ENCODE measurements at places on chromosomes 4 and X.

DNA sequence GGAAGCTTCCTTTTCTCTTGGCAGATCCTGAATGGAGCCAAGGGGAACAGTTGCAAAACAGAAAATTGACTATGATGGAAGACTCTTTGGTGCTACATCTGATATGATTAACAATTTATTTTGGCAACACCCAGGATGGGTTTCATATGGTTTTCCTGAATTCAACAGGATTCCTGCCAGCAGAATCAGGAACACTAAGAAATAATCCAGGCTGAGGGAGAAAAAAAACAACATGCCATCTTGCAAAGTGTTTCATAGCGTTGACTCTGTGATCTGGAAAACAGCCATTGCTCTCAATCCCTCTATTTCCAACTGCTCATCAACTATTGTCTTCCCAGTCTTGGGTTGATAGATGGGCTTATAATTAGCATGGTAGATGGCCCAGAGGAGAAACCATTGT, 303.8 kb upstream of the KLF3 start:
- DNase-seq = no peak

DNA sequence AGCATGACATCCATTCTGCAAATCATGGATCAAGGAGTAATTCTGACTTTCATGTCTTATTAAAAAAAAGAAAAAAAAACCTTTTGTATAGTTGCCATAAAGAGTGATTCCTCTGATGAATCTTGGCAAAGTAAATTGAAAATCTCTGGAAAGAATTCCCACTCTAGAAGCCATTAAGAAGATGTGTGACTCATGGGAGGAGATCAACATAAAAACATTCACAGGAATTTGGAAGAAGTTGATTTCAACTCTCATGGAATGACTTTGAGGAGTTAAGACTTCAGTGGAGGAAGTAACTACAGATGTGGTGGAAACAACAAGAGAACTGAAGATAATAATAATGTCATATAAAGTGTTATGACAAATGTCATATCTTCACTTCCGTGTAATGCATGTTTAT, 204.2 kb downstream of the PABPC4L start:
- DNase-seq = no peak

- no peak for DNase-seq
Observed at GRCh38 chrX:9890681-9891091, 76.5 kb upstream of the CLDN34 start.

GRCh38 chrX:29466456-29466855, 748.9 kb upstream of the MAGEB2 start:
- no peak for DNase-seq

DNA sequence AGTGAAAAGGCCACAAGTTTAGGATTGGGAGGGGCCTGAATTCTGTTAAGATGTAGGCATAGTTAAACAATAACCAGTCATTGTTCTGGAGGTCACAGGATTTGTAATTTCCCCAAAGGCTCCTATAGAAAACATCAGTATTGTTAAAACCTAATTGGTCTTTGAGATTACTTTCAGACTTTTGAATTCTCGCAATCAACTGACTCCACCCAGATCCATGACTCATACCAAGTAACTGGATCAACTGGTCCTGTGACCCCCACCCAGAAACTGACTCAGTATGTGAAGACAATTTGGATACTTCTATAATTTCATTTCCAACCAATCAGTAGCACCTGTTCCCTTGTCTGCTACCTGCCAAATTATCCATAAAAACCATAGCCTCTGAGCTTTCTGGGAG, 28.4 kb downstream of the MAGEB16 start:
- no peak for DNase-seq

DNA sequence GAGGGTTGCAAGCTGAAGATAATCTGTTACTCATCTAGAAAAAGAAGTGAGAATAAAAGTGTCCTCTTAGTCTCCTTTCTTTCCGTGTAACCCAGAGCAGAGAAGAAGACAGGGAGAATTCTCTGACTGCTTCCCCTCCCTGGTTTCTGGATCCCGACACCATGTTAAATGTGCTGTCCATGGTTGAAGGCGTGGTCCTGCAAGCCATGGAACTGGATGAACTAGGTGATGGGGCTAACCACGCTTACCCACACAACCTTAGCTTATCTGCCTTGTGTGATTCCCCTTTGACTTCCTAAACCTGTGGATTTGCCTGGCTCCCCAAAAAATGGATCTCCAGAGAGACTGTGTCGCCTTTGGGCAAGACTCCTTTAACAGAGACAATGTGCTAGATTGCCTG, 907.6 kb downstream of the FSTL5 start:
- DNase-seq = no peak

DNA sequence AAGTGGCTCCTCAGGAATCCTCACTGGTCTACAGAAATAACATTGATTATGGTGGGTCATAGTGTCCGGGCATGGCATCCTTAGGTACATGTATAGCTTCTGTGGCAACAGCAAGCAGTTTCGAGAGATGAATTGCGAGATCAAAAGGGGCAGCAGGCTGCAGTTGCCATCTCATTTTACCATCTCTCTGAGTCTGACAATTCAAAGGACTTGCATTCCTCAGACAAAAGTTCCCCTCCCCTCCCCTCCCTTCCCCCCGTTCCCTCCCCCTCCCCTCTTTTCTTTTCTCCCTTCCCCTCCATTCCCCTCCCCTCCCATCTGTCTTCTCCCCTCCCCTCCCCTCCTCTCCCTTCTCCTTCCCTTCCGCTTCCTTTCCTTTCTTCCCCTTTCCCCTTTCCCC, 70.2 kb downstream of the MTNR1A start:
- DNase-seq = no peak

DNA sequence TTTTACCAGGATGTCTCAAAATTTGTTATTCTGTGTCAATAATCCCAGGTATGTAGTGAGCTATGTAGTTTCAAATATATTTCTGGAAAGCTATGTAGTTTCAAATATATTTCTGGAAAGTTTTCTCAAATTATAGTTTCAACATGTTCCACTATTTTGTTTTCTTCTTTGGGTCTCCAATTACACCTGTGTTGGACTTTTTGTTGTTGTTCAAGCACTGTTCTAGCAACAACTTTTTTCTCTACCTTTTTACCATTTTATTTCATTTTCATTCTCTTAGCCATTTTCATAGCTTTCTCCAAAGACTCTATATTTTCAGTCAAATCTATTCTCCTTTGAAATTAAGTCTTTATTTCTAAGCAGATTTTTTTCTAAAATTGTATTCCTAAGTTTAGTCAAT, 88.4 kb downstream of the LCORL start:
- no peak for DNase-seq

GRCh38 chrX:55130481-55130880, 41.7 kb downstream of the PAGE2 start:
- DNase-seq = no peak

GRCh38 chrX:153671589-153672530, 1.8 kb downstream of the PNCK start:
- peak; percentile 84 for DNase-seq

GRCh38 chr4:166363198-166363597, 490.2 kb downstream of the TLL1 start:
- DNase-seq = no peak

DNA sequence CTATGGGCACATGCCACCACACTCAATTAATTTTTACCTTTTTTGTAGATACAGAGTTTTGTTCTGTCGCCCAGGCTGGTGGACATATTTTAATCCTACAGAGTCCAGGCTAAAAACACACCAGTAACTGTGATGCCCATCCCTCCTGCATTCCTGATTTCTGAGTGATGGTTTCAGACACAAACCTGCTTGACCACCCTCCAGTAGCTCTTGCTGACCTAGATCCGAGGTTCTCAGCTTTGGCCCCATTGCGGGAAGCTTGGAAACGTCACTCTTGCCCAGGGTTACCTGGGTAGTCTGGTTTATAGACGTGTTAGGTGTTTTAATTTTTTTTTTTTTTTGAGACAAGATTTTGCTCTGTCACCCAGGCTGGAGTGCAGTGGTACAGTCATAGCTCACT, 7.5 kb downstream of the CD99 start:
- DNase-seq = no peak

GRCh38 chr4:165118256-165118909, 5.7 kb upstream of the TMEM192 start:
- no peak for DNase-seq

DNA sequence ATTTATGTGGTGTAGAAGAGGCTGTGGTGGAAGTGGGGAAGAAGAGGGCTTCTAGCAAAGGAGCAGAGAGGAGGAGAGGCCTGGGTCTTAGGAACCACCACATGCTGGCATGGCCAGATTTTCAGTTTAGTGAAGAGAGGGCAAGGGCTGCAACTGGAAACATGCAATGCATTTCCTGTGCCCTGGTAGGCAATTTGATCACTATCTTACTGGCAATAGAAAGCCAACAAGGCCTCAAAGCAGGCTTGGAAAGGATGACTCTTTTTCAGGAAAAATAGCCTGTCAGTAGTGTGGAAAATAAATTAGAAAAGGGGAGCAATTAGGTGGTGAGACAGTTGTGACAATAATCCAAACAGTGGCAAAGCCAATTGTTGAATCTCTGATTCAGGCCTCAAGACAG, 501.9 kb upstream of the ZFP42 start:
- DNase-seq = no peak

GRCh38 chrX:11399489-11400094, 106.4 kb downstream of the AMELX start:
- no peak for DNase-seq

DNA sequence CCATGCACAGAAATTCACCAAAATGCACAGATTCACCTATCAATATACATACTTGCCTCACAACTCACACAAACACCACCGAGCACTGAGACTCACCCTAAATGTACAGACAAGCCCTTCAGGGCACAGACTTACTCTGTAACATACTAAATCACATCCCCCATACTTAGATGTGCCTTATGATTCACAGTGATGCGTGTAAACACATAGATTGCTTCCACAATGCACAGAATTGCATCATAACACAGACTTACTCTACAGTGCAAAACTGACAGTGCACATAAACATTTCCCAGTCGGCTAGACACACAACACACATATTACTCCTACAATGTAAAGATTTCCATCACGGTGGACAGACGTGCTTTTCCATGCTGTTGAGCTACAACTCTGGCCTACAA, 6.2 kb downstream of the LINC00632 start:
- DNase-seq = no peak

DNA sequence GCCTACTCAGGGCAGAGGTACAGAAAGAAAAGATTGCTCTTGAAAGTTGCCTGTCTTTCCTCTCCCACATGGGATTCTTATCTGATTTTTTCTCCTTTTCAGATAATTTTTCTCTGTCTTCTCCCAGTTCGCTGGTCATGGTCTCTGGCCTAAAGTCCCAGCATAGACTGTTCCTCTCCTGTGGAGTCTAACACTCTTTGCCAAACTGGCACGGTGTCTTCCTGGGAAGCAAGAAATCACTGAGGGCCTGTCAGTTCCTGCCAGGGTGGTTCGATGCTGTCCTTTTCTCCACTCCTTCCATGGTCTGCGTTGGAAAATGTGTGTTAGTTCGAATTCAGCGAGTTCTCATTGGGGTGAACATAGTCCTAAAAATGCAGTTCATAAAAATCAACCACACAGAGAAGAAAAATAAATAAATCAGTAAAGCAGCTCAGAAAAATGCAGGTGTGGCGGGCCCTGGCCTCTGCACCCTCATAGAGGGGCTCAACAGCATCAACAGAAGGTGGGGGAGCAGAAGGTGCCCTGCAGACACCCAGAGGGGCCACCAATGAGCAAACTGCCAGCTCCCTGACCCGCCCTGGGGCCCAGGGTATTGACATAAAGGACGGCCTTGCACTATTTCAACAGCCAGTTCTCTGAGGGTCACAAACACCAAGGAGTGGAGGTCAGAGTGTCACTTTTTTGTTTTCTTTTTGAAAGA, 2.1 kb downstream of the RGN start:
- no peak for DNase-seq

- no peak for DNase-seq
Observed at GRCh38 chr4:123443401-123444289, 47.0 kb downstream of the SPRY1 start.

DNA sequence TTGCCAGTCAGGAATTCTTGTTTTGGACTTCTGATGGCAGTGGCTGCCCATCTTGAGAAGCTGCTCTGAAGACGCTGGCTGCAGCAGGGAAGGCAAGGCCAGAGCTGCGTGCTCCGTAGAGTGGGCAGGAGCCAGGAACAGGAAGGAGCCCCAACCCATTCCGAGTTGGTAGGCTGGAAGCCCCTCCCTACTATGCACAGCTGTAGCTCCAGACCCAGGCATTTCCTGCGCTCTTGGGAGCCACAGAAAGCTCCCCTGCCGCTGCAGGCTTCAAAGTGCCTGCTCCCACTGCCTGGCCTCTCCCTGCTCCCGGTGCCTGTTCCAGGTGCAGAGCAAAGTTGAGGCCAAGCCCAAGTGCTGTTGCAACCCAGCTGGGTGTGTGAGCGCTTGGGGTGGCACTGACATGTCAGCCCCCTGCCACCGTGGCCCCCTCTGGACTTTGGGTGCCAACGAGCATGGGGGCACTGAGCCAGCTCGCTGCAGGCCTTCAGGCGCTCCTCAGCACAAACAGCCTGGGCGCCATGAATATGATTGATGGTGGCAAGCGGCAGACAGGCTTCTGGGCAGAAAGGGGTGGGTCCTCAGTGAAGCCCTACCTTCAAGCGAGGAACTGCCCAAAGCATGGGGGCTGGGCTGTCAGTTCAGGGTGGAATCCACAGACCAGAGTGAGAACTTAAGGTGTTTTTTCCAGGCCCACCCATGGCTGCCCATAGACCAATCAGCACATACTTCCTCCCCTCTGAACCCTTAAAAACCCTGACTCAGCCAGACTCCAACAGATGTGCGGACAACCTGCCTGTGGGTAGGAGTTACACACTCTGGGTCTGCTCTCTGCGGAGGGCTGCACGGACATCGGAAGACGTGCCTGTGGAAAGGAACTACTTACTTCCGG, 677.2 kb upstream of the INTU start:
- DNase-seq = no peak

- no peak for DNase-seq
Observed at GRCh38 chr4:136861091-136861490, 671.2 kb downstream of the PCDH18 start.

DNA sequence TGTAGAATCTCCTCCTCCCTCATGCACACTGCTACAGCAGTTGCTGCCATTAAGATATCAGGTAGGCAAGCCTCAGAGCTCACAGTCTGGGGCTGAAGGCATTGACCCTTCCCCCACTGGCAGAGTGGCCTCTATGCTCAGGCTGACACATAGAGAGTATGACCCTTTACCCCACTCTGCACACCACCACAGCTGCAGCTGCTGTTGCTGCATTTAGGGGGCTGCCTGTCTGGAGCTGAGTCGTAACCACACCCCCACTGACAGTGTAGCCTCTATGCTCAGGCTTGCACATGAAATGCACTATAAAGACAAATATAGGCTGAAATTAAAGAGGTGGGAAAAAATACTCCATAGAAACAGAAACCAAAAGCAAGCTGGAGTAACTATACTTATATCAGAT, 289.3 kb upstream of the PABPC4L start:
- DNase-seq = no peak

- DNase-seq = no peak
Observed at GRCh38 chr4:72817012-72817411, 248.0 kb upstream of the ADAMTS3 start.

- no peak for DNase-seq
Observed at GRCh38 chrX:44945736-44946135, 72.7 kb downstream of the KDM6A start.

All from mesenteric fat pad (tissue), 1 donor.